ENCODE measurements at places on chromosomes 16 and 17. TPM values are rescaled to one million over a fixed set of nuclear protein-coding genes. Genes with fewer than 3 reads are reported as not detected.

Gene LHX1
- not detected for total RNA-seq

Gene HAPSTR1
- 55.5 TPM for total RNA-seq

Gene HS3ST4
- total RNA-seq, result not detected

Gene WFDC1
- total RNA-seq, result 0.47 TPM

Gene TPSD1
- total RNA-seq, result not detected

Gene CDYL2
- total RNA-seq, result 3.2 TPM

Gene FOXL1
- 1.1 TPM for total RNA-seq

Gene DNAI2
- total RNA-seq, result not detected

Gene NUDT21
- 51.2 TPM for total RNA-seq

Gene SARM1
- 3.6 TPM for total RNA-seq

Gene NDRG4
- 25.6 TPM for total RNA-seq

Gene KRTAP9-4
- total RNA-seq, result not detected

Gene KRT31
- total RNA-seq, result not detected

Gene SHBG
- total RNA-seq, result 0.23 TPM

Measured in smooth muscle cell of the coronary artery (primary cell).